ENCODE measurements at places on chromosomes 5 and 9. TPM values are rescaled to one million over a fixed set of nuclear protein-coding genes. Genes with fewer than 3 reads are reported as not detected.

The LCNL1 gene
- total RNA-seq, result not detected

The LAMC3 gene
- 0.20 TPM for total RNA-seq

The CXXC5 gene
- 6.0 TPM for total RNA-seq

The SOX30 gene
- not detected for total RNA-seq

The GFPT2 gene
- 7.6 TPM for total RNA-seq

The ADGRD2 gene
- not detected for total RNA-seq

Measured in mammary microvascular endothelial cell (primary cell).